ENCODE measurements at places on chromosomes 1 and 21.

- DNase-seq, result no peak
These were observed 1077.4 kb upstream of the ADGRL4 start for GRCh38 chr1:80083892-80084291.

DNA sequence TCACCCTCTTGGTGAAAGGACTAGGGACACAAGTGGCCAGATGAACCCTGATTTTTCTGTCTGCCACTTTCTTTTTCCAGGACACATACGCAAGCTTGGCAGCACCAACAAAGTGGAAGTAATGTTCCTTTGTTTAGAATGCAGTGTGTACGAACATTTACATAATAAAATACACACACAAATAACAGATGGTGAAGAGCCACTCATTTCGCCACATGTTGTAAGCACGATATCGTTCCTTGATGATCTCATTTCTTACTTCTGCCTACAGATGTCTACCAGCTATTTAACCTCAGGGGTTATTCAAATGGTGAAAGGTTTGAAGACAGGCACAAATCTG, 670.2 kb upstream of the CXADR start:
- no peak for DNase-seq

GRCh38 chr1:85983316-85983715, 173.3 kb downstream of the COL24A1 start:
- DNase-seq, result no peak

- DNase-seq, result no peak
These were observed 28.9 kb downstream of the ITLN2 start for GRCh38 chr1:160925652-160926244.

Data from stimulated activated CD8-positive, alpha-beta memory T cell treated with anti-CD3 and anti-CD28 coated beads, Interleukin-7, amount 100 ng/mL, for 1 hour (primary cell).